NCI-H2081 treated with DMSO at 0.1 percent for 48 hours (cell line): ENCODE measurements at places on chromosomes 7 and 10.
A peak's percentile ranks its signal among the peaks of the same experiment; 100 is the strongest.

GRCh38 chr7:78151229-78151628 lies 352.7 kb downstream of the PHTF2 start:
- DNase-seq: peak; percentile 19

DNA sequence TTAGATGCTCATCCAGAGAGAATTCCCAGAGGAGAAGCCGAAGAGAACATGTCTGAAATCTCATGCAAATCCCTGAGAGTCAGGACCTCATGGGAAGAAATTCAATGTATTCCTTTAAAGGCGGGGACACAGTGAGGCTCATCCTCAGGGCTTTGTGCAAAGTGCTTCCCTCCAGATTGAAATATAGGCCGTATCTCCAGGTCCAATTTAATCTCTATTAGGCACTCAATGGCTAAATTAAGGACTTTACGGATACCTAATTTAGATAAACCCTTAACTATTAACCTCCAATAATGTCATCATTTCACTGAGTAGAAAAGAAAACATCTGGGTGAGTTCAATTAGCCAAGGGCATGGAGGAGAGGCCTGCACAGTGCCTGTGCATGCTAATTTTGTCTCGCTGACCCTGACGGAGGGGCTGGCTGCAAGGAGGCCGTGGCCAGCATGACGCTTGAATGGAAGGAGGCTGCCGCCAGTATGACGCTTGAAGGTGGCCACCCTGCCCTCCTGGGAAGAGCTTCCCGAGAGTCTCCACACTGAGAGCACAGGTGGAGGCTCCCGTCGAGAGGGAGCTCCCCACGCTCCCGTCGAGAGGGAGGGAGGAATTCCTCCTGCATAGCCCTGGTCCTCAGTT lies 287.6 kb downstream of the ADARB2 start:
- no peak for DNase-seq

- no peak for DNase-seq
Observed at GRCh38 chr10:36393801-36394200, 731.6 kb upstream of the ANKRD30A start.

GRCh38 chr7:137880432-137880831 lies 33.7 kb upstream of the DGKI start:
- DNase-seq: no peak

DNA sequence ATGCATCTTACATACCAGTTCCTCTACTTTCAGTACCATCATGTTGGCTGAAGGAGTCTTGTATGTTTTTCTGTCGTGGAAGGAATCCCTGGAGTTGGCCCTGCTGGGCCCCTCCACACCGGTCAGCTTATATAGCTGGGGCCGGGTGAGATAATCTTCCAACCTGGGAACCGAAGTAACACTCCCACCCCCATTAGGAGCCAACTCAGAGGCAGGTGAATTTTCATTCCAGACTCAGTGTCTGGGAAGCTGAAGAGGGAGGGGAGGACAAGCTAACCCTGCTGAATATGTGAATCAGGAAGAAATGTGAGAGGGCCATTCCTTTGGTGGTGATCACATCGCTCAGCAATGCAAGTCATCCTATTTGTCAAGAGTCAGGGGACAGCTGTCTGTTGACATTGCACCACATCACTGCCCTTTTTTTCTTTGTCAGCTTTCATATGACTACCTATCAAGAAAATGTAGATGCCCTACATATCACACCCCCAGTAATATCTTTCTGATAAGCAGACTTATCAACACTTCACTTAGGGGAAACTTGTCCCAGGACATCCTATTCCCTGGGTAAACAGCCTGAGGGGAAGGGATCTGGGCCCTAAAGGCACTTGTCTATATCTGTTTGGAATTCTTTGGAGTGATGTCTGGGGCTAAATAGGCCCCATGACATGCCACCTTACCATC lies at the start of gene ANKRD1:
Gene ANKRD1 (minus strand): TSS at position 102 of the 681 bp plus-strand sequence. CDS start 60 bp downstream, at position 42.
- DNase-seq: no peak

DNA sequence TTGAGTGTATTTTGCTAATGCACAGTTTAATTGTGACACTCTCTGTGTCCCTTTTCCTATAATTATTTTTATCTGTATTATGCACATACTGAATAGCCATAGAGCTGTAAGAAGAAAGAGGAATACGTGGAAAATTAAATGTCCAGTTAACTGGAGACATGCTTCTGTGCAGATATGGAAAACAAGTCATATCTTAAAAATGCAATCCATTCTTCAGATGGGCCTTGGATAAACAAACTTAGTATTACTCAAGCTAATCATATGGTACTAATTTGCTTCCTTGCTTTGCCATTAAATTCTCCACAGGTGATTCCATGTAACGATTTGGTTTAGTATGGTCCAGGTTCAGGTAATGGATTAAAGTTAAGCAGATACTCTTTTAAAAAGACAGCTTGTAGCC lies 201.2 kb upstream of the CELF2 start:
- no peak for DNase-seq

- DNase-seq: no peak
Observed at GRCh38 chr10:26249681-26250080, 33.1 kb downstream of the GAD2 start.

- DNase-seq: no peak
Observed at GRCh38 chr10:27713941-27714340, 31.7 kb downstream of the MKX start.
